ENCODE measurements at places on chromosomes 6 and 20. TPM values are rescaled to one million over a fixed set of nuclear protein-coding genes. Genes with fewer than 3 reads are reported as not detected.

Gene SAYSD1
- 8.7 TPM for total RNA-seq

Gene TBC1D20
- 25.2 TPM for total RNA-seq

Gene FAM217A
- total RNA-seq: not detected

Gene AIG1
- 45.1 TPM for total RNA-seq

All from right cardiac atrium (tissue), 5 donors.